ENCODE measurements at places on chromosomes 16 and 17.

DNA sequence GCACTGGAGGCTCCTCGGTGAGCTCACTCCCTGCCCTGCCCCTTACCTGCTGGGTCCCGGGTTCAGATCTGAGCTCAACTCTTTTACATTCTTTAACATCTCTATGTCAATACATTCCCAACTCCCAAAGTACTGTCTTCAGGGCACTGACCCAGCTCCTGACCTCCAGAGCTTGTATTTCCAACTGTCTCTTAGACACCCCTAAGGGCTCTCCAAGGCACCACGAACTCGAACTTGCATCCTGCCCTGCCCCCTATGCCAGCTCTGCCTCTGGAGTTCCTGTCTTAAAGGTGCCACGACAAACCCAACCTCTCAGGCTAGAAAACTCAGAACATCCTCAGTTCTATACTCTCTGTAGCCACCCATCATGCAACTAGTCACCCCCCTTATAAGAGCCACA lies 38.6 kb downstream of the IFT140 start:
- DNase-seq, result no peak

- DNase-seq, result no peak
Measured at GRCh38 chr17:50318501-50319285, 27.2 kb upstream of the XYLT2 start.

DNA sequence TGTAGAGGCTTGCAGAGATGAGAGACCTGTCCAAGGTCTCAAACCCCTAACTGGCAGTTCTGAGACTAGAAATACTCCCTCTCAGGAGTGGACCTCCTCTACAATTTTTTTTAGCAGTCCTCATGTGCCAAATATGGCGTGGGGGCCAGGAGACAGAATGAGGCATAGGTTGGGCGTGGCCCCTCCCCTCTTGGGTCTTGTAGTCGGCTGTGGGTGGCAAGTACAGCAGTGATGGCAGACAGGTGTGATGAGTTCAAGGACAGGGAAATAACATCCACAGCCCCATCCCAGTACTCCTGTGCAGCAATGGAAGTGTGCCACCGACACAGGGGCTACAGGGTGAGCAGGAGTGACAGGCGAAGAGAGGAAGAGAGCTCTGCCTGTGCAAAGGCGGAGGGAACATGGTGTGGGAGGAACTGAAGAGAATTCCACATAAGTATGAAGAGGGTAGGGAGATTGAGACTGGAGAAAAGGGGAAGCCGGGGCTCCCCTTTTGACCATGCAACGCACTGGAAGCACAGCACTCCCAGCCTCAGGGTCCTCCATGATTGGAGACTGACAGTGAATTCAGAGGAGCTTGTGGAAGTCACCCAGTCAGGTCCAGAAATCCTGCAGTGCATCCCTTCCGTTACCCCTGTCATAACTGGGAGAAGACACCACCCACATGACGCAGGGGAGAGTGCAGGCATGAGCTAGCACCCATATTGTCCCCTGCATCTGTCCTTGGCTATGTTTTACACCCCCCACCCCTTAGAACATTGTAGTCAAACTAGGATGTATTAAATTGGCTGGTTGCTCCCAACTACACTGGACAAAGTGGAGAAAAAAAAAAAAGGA lies 14.8 kb upstream of the CETP start:
- no peak for DNase-seq

GRCh38 chr16:61382435-61382834 lies 653.8 kb downstream of the CDH8 start:
- DNase-seq, result no peak

GRCh38 chr17:51185763-51186332 lies 19.6 kb downstream of the NME2 start:
- peak; percentile 16 for DNase-seq

DNA sequence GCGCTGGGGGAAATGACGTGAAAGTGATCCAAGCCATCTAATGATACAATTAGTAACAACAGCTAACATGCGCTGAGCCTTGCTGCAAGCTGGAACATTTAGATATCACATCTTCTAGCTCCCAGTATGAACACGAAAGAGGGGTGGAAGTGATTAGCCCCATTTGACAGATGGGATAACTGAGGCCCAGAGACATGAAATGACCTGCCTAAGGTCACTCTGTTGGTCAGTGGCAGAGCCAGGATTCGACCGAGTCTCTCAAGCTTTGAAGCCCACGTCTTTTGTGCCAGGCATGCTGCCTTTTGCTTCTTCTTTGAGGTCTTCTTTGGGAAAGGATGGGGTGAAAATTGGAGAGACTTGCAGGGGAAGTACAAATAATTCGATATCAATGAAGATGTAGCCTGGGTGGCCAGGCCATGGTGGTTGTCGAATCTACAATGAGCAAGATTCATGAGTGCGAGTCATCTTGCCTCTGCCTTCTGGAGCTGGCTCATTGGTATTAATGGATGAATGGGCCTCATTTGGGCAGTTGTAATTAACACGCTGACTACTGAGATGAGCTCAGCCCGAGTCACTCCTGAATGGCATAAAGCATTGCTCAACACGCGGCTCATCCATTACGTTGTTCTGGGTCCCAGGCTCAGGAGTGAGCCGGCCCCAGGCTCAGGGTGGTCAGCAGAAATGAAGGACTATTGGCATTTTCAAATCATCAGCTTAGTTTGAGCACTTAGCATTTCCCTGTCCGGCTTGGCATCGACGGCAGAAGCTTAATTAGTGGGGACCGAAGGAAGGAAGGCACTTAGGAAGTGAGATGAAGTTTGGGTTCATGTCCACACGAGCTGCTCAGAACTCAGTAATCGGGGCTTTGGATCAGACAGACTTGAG lies 28.0 kb upstream of the GPRC5B start:
- no peak for DNase-seq

DNA sequence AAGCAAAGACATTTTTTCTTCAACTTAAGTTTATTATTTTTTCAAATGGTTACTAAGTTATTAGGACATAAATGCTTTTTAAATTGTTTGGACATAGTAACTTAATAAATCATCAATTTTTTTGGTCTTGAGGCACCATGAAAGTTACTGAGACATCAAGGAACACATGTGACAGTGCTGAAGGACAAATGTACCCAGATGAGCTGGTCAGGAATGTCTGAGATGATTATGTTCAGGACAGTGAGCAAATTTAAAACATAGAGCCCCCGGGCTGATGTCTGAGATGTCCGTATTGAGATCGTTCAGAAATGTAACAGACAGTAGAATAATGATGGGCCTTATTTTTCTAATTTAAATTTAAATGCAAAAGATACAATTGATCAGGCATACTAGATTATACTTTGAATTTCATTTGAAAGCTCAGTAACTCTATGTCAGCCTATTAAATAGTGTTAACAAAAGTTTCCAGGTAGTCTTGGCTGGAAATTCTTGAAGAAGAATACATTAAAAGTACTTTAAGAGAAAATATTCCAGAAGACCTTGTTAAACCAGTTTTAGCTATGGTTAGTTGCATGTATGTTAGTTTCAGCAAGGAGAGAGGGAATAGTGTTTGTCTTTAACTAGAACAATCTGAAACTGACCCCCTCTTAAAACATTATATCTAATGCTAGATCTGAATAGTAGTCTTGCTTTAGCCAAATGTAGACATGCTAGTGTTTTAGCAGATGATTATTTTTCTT lies 36.4 kb downstream of the SEC14L1 start:
- DNase-seq, result no peak
